NCI-H1436 treated with DMSO at 0.1 percent for 48 hours (cell line): ENCODE measurements at places on chromosomes 7 and 10.

GRCh38 chr10:110547139-110547761 is 20.2 kb upstream of the SMC3 start:
- DNase-seq: peak; percentile 29

DNA sequence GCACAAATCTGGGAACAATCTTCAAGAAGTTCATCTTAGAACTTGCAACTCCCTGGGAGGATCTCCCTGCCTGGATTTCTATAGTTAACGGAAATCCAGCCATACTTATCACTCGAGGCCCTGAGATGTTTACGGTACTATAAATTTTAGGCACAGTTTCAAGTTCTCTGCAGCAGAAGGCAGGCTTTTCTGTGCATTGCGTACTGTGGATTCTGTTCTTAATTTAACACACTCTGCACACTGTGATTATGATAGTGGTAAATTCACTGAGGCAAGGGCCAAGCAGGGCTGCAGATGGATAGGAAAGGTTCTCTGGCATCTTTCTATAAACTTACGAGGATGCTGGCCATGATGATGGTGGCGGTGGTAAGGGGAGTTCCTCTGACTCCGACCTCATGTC is 10.6 kb downstream of the INHBA start:
- no peak for DNase-seq

GRCh38 chr7:138738114-138738513 is 37.0 kb upstream of the SVOPL start:
- DNase-seq: no peak

DNA sequence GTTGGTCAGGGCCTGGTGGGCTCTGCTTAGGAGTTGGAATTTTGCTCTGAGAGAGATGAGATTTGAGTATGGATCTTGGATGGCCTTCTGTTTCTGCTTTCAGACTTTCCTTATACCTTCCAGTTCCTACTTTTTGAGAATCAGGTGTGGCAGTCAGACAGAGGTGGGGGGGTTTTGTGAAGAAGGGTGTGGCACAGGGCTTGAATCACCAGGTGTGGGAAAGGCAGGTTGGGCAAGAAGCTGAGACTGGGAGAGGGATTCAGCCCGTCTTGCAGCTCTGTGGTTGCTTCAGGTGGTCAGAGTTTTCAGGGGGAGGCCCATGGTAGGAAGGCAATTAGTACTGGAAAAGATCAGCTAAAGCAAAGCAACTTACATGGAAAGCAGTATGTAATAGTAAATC is 340.2 kb downstream of the LRMDA start:
- no peak for DNase-seq

DNA sequence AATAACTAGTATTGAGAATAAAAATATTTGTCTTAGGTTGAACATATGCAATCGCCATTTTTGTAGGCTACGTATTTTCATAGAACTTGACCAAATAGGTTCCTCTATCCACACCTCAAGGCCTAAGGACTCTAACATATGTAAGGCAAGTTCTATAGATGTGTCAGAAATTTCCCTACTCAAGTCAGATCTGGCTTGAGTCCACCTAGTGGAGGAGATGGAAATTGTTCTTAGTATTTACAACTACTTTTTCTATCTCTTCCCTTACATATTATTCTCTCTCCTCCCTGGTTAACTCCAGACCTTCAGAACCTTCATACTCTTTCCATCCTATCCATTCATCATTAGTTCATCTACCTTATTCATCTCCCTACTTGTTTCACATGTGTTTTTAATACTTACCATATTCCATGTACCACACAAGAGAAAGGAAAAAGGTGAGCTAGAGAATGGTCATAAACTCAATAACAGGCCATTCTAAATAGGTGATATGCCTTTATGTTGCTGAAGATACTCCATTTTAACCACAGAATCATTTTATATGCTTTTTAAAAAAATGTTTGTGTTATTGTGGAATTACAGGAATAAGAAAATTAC is 174.5 kb upstream of the HDAC9 start:
- no peak for DNase-seq

- DNase-seq: no peak
These were observed 148.7 kb upstream of the RSU1 start for GRCh38 chr10:16965740-16966447.

DNA sequence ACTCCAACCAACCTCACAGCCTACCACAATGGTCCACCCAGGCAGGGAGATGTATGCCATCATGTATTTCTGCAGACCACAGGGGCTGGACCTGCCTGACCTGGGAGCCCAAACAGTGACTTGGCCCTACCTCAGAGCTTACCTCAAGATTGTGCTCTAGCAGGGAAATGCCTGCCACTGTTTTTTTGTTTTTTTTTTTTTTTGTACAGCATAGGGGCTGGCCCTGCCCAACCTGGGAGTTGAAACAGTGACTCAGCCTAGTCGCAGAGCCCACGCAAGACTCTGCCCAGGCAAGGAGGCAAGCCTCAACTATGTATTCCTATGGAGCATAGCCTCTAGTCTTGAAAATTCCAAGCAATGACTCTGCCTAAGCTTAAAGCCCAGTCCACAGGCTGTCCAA is 39.3 kb upstream of the CDK6 start:
- DNase-seq: no peak
